ENCODE measurements at places on chromosomes 1 and 21.

DNA sequence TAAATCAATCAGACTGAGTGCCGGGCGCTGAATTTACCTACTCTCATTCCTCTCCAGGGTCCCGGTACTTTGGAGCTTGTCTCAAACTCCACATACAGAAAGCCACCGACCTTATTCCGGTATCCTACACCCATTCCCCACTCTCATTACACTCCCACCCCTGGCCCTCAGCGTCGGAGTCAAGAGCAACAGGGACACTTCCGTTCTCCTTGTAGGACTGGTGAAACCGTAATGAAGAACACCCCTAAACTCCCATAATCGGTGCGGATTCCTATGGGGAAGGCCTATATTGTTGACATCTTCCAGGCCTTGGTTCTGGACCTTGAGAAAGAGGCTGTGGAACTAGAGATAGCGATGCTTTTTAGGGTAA is 798 bp downstream of the ZBED6 start:
- H3K4me1 ChIP-seq, result peaks cover 46% of the 10 kb centered on the region
- peaks cover 40% of the 10 kb centered on the region for H3K36me3 ChIP-seq
- peak; percentile 28 for DNase-seq
- H3K4me3 ChIP-seq, result peak overlapping the region; percentile 95
- H3K27me3 ChIP-seq, result no peaks in the 10 kb centered on the region

GRCh38 chr1:2820731-2821372 is 19.4 kb upstream of the TTC34 start:
- no peak overlapping the region for H3K4me3 ChIP-seq
- H3K4me1 ChIP-seq, result no peaks in the 10 kb centered on the region
- no peak overlapping the region for H3K27ac ChIP-seq
- DNase-seq, result no peak
- H3K36me3 ChIP-seq, result no peaks in the 10 kb centered on the region

GRCh38 chr1:20936216-20936615 is 149.1 kb upstream of the HP1BP3 start:
- H3K4me1 ChIP-seq, result peaks cover 18% of the 10 kb centered on the region
- H3K27ac ChIP-seq, result no peak overlapping the region
- no peak for DNase-seq
- H3K36me3 ChIP-seq, result peaks cover 19% of the 10 kb centered on the region

- peaks cover 32% of the 10 kb centered on the region for H3K27me3 ChIP-seq
- no peak overlapping the region for H3K27ac ChIP-seq
- H3K4me3 ChIP-seq, result no peak overlapping the region
- DNase-seq, result no peak
- H3K36me3 ChIP-seq, result no peaks in the 10 kb centered on the region
Observed at GRCh38 chr1:29824511-29825273, 588.4 kb downstream of the PTPRU start.

DNA sequence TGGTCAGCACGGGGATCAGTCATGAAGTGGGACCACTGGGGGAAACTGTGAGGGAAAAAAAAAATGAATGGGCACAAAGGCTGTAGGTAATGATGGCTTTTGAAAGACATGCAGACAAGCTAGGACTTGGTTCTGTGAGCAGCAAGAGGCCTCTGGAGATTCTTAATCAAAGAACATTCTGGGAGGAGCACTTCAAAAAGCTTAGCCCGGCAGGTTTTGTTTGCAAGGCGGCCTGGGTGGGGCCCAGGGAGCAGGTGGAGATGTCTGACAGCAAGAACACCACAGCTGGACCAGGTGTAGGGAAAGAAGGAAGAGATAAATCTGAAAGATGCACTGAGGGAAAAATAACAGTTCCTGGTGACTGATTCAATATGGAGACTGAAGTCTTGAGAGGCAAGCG is 6.0 kb downstream of the TEX35 start:
- no peak overlapping the region for H3K4me3 ChIP-seq
- no peaks in the 10 kb centered on the region for H3K4me1 ChIP-seq
- H3K36me3 ChIP-seq, result no peaks in the 10 kb centered on the region
- H3K27ac ChIP-seq, result no peak overlapping the region

DNA sequence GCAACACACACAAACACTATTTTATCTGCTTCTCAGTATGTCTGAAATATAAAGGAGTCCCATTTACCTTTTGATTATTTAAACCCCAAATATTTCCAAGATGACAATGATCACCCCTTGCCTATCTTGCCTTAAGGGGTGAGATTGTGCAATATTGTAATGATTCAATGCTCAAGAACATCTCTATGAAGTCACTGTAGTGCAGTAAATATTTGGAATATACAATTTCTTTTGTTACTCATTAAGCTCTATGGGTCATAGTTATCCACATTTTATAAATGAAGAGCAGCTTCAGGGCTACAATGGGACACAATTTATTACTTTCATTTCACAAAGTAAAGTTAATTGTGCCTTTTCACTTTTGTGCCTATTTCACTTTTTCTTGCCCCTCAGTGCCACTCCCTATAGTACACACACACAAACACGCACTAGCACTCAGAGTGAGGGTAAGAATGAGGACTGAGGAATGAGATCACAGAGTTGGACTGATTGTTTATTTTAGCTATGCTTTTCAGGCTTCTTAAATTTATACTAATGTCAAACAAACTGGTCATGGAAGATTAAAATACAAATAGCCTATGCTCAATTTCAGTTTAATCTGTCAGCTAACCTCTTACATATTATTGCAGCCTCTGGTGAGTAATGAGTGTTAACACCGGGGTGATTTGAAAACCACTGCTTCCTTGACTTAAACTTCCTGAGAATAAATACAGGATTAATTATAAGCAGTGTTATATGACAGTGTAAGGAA is 521.0 kb upstream of the B3GALT2 start:
- H3K4me1 ChIP-seq, result peaks cover 3% of the 10 kb centered on the region
- no peak overlapping the region for H3K27ac ChIP-seq
- peaks cover 3% of the 10 kb centered on the region for H3K36me3 ChIP-seq
- no peaks in the 10 kb centered on the region for H3K27me3 ChIP-seq

DNA sequence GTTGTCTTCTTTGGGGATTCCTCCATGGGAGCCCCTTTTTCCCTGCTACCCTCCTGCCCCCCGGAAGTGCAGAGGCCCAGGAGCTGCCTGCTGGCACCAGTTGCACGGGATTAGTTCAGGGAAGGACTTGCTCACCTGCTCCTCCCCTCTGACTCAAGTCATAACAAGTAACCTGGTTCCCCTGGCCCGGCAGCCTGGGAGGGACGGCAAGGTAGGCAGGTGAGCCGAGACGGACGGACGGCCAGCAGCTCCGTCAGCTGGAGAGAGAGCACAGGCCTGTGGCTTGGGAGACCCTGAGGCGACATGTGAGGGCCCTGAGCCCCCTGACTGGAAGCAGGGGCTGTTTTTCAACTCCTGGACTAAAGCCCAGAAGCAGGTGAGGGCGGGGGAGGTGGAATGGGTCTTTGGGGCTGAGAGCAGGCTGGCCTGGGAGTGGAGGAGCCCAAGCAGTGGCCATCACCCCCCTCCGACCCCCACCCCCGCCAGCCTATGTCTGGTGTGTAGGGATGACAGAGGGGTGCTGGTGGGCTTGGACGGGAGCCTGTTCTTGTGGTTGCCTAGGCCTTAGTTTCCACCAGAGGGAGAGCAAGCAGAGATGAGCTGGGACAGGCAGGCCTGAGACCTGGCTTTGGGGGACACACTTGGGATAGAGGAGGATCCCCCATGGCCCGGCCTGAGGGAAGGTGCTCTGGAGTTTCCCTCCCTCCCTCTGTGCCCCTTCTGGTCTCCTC is at the start of gene INAVA:
Gene INAVA (plus strand): TSS at position 189 of the 731 bp plus-strand sequence. CDS start 3,501 bp downstream, outside the sequence.
- no peak for DNase-seq
- H3K4me3 ChIP-seq, result no peak within 1 kb of the TSS
- H3K27ac ChIP-seq, result no peak within 1 kb of the TSS
- peaks cover 22% of the 10 kb centered on the region for H3K4me1 ChIP-seq

GRCh38 chr1:227730630-227731151 is 4.4 kb downstream of the JMJD4 start:
- peaks cover 14% of the 10 kb centered on the region for H3K27me3 ChIP-seq
- H3K36me3 ChIP-seq, result peaks cover 6% of the 10 kb centered on the region
- DNase-seq, result no peak
- H3K4me3 ChIP-seq, result no peak overlapping the region
- peaks cover 22% of the 10 kb centered on the region for H3K4me1 ChIP-seq

GRCh38 chr1:92927870-92928269 is 33.4 kb downstream of the DIPK1A start:
- H3K36me3 ChIP-seq, result peaks cover 13% of the 10 kb centered on the region
- H3K4me3 ChIP-seq, result no peak overlapping the region
- peaks cover 22% of the 10 kb centered on the region for H3K4me1 ChIP-seq
- H3K27ac ChIP-seq, result no peak overlapping the region

DNA sequence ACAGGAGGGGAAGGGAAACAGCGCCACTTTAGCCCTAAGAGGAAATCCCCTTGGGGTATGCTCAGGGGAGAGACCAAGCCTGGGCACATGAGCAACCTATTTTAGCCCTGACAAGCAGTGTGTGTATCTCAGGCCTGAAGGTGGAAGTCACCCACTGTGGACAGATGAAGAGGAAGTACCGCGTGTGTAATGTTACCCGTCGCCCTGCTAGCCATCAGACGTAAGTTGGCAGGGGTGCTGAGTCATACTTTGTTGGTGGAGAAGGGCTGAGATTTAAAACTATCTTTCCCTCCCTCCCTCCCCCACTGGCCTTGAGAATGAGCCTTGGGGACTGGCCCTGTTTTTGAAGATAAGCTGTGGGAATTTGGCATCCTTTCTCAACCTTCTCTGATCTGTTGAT is 11.2 kb downstream of the AGO1 start:
- no peaks in the 10 kb centered on the region for H3K4me1 ChIP-seq
- H3K4me3 ChIP-seq, result no peak overlapping the region
- H3K27ac ChIP-seq, result no peak overlapping the region
- peaks cover 6% of the 10 kb centered on the region for H3K36me3 ChIP-seq
- no peaks in the 10 kb centered on the region for H3K27me3 ChIP-seq
- no peak for DNase-seq
